ENCODE measurements at places on chromosomes 6 and 20. TPM values are rescaled to one million over a fixed set of nuclear protein-coding genes. Genes with fewer than 3 reads are reported as not detected.

Gene TFAP2D
- total RNA-seq = not detected

Gene F13A1
- total RNA-seq = not detected

- no peak for DNase-seq
These were observed 259.1 kb downstream of the ZFAND3 start for GRCh38 chr6:38078671-38079070.

GRCh38 chr20:50577175-50578018 is 67.2 kb downstream of the PTPN1 start:
- DNase-seq = no peak

DNA sequence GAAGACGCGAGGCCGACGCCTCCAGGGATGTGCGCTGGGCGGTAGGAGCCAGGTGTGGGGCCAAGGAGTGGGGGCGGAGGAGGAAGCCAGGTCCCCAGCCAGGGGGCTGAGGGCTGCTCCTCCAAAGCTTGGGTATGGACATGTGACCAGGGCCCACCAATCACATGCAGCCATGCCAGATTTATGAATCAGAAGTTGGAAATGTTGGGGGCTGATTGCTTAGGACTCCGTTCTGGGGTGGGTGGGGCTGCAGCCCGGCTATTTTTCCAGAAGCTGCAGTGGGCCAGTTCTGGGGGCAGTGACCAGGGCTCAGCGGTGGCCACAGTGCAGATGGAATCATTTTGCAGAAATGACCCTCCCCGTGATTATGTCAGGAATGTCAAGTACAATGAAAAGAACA is 96.0 kb downstream of the CEBPB start:
- peak; percentile 24 for DNase-seq

DNA sequence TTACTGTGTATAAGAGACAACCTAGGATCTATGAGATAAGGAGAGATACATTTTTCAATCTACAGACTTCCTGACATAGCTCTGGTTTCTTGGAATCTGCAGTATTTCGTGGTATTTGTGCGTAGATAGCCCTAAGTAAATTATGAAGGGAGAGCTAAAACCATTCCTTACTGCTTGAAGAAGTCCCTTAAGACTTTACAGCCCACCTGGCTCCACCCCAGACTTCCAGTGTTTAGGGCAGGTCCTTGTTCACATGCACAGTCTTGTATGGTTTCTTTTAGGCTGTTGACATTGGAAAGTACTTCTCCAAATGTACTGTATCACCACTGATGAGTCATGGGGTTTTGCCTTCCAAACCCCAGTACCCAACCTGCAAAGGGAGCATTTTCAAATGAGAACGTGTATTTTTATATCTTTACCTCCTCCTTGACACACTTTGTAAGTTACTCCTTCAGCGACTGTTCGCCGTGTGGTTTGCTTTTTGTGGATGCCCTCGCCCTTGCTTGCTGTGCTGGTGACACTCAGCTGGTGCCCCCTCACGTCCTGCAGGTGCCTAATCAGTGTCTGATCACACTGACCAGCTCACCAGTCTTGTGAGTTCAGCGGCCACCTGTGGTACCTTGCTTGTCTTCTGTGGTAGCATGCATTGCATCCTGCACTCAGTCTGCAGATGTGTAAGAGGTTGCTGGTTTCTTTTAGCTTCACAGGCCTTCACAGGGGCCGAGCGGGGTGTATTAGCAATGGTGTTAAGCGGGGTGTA is 73.3 kb downstream of the IGF2R start:
- DNase-seq = no peak

- DNase-seq = no peak
These were observed 261.0 kb downstream of the UST start for GRCh38 chr6:149007846-149008245.

DNA sequence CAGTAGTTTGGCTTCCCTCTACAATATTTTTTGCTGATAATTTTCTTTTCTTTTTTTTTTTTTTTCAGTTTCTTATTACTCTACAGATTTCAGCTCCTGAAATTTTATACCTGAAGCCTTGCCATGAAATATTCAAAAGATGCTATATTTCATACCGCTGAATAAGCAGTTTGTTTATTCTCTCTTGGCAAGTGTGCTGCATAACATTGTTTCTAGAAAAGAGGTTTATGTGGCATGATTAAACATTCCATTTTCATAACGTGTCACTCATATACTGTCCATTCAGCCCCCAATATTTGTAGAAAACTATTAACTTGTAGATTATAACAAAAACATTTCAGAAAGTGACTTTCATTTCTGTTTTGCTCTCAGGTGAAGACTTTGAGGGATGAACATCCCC is 174.4 kb upstream of the NOX3 start:
- DNase-seq = no peak

GRCh38 chr20:3248167-3248992 is 9.4 kb upstream of the SLC4A11 start:
- DNase-seq = peak; percentile 43

- peak; percentile 84 for DNase-seq
These were observed 63.0 kb downstream of the PTPN1 start for GRCh38 chr20:50572938-50573777.

Gene IYD
- not detected for total RNA-seq

- DNase-seq = no peak
These were observed 273.5 kb downstream of the BTBD9 start for GRCh38 chr6:38366234-38366633.

DNA sequence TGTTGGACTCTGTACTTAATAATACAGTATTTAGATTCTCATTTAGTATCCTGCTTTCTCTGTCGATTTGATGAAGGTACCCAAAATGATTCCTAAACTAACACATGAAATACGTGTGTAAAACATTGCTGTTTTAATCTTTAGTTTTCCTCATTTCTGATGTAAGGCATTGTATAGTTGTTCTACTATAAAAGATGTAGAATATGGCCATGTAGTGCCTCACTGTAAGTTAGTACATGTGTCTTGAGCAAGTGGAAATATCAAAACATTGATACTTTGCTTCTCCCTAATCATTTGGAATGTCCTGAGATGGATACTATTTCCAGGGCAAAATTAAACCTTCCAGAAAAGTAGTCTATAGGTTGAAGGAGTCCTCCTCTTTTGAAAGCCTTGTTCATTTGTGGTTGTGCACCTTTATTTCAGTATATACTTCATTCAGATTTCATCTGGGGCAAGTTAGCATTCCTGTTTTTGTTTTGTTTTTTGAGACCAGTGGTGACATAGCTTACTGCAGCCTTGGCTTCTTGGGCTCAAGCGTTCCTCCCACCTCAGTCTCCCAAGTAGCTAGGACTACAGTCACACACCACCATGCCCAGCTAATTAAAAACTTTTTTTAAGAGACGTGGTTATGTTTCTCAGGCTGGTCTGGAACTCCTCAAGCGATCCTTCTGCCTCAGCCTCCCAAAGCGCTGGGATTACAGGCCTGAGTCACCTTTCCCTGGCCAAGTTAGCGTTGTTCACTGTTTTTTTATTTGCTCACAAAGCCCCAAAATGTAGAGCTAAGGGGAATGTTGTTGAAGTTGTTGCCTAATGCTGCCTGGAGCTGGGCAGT is 11.6 kb downstream of the SRSF3 start:
- no peak for DNase-seq

GRCh38 chr6:104855507-104855906 is 4.2 kb downstream of the HACE1 start:
- no peak for DNase-seq

DNA sequence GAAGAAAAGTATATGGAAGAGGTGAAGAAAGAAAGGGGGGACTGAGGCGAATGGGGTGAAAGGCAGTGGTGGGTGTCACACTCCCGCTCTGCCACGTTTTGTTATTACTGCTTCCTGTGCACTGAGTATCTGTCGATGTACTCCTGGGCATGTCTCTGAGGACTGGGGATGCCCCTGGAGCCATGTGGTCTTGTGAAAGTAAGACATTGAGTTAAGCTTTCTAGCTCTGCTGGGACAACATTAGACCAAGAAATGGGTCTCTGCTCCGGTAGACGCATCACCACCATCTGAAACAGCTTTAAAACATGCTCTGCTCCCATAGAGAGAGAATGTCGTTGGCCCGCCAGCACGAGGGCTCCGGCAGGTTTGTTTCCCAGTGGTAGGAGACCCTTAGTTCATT is 40.0 kb downstream of the IRF4 start:
- DNase-seq = no peak

DNA sequence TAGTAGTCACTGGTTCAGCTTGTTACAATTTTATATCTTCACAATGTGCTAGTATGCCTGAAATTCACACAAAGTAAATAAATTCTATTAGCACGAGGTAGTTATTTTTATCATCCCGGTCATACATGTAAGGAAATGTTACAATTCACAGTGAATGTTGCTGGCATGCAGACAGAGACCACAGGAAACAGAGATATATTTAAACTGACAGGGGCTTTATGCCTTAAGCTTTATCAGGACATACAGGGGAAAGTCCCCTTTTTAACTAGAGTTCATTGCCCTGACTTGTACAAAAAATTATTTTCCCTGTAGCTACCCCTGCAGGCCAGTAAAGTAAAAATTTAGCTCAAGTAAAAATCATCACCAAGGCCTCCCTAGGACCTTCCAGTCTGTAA is 712.0 kb upstream of the NRSN1 start:
- DNase-seq = peak; percentile 86

GRCh38 chr20:1894951-1895673 is at the start of gene SIRPA:
Gene SIRPA (plus strand): TSS chr20:1895407. CDS start chr20:1895448, 41 bp downstream.
- DNase-seq = no peak

DNA sequence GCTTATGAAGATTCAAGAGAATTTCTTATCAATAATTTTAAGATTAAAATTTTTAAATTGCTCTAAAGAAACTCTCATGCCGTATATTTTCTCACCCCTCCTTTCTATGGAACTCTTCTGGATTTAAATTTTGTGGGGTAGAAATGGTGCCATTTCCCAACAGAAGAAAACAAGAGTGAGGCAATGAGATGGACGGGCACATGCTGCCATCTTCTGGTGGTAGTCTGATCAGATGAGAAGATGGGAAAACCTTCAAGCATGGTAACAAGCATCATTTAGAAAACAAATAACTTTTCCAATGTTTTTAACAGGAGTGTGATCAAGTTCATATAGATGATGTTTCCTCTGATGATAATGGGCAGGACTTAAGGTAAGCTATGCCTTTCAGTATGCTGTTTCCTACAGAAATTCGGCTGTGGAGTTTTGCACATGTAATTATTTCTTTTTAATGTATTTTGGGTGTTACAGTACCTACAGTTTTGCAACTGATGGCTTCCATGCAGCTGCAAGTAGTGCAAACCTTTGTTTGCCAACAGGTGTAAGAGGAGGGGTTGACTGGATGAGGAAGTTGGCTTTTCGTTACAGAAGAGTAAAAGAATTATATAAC is 271.4 kb downstream of the EYA4 start:
- peak; percentile 21 for DNase-seq

DNA sequence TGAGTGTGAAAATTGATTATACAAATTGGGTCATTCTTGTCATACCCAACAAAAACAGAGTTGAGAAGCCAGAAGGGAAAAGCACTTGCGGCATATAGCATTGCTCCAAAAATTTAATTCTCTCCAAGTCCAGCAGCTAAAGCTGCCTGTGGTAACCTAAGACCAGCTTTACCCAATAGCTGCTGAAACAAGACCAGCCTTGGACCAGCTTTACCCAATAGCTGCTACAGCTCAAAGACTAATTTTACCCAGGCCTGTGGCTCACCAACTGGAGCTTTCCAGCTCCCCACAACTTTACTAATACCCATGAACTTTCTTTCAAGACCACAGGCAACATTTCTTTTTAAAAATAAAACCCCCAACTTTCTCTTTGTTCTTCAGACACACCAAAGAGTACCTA is 32.8 kb upstream of the ZNF133 start:
- DNase-seq = no peak

DNA sequence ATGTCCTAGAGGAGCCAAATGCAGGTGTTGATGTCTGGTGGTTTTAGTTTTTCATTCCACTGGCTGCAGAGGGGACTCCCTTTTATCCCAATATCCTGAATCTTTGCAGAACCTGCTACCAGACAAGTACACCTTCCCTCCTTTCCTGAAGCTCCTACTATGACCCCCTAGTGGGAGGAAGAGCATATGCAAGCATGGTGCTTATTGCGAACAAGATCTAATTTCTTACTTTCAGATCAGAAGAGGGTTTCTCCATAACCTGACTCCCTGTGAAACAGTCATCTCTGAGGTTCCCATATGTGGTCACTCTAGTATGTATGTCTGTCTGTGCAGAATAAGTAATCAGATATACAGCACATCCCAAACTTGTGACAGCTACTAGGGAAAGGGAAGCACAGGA is 277.2 kb downstream of the ARHGAP18 start:
- DNase-seq = no peak

Gene PPARD
- total RNA-seq = 8.9 TPM

DNA sequence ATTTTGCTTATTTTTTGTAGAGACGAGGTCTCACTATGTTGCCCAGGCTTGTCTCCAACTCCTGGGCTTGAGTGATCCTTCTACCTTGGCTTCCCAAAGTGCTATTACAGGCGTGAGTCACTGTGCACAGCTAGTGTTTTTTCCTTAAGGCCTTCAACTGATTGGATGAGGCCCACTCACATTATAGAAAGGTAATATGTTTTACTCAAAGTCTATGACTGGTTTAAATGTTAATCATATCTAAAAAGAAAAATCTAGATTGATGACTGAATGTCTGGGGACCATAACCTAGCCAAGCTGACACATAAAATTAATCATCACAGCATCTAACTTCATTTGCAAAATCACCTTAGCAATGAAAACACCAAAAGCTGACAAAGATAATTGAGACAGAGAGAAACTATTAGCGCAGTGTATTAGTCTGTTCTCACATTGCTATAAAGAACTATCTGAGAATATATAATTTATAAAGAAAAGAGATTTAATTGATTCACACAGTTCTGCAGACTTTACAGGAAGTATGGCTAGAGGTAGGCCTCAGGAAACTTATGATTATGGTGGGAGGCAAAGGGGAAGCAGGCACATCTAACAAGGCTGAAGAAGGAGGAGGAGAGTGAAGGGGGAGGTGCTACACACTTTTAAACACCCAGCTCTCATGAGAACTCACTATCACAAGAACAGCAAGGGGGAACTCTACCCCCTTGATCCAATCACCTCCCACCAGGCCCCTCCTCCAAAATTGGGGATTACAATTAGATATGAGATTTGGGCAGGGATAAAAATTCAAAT is 66.8 kb upstream of the ARHGAP18 start:
- no peak for DNase-seq

DNA sequence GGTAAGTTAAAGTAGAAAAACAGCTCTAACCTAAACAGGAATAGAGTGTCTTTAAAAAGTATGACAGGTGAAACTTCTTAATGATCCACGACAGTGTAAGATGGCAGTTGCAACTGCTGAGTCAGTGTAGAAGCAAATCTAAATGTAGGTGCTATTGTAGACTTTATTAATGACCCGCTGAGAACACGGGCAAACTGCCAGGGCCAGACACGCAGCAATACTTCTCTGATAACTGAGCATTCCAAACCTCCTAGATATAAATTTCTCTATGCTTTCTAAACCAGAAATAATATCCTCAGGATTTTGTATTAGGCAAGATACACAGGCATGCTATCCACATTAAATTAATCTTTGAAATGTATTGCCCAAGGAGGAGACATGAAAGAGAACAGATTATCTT is 1076.4 kb downstream of the HACE1 start:
- DNase-seq = peak; percentile 38

Gene UST
- under 0.01 TPM for total RNA-seq

Data from dermis microvascular lymphatic vessel endothelial cell (primary cell).